ENCODE measurements at places on chromosomes 5 and 9.

DNA sequence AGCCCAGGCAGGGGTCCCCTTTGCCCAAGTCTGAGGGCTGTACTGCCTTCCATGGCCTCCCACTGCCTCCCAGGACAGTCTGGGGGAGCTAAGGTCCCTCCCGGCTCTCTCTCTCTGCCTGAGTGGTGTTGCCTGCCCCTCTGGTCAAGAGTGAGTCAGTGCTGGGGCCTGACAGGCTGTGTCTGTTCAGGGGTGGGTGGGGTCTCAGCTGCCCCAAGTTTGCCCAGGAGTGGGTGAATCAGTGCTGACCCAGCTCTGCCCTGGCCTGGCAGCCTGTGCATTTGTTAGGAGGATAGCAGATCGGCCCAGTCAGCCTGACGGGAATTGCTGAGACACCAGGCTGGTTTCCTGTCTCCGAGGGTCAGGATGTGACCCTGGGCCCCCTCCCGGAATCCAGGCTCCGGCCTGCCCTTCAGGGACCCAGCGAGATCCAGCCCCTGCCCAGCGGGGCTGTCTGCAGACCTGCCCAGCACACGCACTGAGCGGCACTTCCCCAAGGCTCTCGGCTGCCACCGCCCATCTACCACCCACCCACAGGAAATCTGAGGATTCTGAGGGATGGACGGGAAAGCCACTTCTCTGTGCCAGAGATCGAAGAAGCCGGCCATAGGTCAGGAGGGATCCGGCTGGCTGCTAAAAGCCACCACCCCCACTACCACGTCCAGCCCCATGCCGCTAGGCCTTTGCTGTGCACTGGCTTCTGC lies 15.9 kb downstream of the ENG start:
- DNase-seq, result peak; percentile 97

DNA sequence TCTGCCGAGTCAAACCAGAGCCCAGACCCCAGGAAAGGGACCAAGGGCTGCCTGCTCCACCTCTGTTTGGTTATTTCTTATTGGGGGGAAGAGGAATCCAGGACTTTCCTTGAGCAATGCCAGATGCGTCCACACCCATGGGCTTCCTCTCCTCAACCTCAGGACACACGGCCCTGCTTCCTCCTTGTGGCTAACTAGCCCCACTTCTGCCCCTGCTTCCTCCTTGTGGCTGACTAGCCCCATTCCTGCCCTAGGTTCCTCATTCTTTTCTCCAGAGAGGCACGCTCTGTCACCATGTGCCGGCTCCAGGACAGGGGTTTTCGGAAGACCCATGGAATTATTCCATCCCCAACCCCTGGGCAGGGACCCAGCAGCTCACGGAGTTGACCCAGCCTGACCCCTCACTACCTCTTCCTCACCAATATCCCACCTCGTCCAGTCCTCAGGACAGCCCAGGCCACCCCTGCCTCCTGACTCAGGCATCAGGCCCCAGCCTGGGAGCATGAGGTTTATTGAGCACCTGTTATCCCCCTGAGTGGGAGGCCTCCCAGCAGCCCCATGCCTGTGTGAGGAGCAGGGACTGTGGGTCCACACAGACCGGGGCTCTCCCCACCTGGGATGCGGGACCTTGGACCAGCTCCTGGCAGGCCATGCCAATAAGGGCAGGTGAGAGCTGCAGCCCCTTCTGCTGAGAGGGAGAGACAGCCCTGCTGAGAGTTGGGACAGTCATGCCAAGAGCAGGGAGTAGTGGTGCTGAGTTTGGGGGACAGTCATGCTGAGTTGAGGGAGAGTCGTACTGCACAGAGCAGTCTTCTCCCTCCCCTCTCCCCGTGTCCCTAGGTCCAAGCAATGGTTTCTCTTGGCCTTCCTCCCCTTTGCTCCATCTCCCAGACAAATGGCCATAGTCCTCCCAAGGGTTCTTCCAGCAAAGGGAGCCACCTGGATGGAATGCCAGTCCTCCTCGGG lies 11.8 kb upstream of the FCN1 start:
- DNase-seq, result no peak

GRCh38 chr9:129232839-129233591 lies 55.0 kb upstream of the IER5L start:
- no peak for DNase-seq

DNA sequence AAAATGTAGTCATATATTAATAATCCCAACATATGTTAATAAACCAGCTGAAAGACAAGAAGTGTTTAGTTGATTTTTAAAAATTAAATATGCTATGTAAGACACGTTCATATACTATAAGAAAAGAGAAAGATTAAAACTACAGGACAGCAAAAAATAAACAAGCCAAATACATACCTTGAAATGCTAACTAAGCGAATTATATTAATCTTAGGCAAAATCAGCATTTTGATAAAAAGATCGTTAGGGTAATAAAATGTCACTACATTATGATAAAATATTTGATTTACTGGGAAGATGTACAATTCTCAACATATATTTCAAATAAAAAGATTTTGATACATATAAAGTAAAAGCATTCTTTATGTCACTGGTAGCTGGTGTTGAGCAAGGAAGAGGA lies 938.3 kb downstream of the PTPRD start:
- DNase-seq, result no peak

GRCh38 chr5:68282001-68282400 lies 66.4 kb downstream of the PIK3R1 start:
- no peak for DNase-seq

- peak; percentile 52 for DNase-seq
These were observed 64.0 kb downstream of the RETREG1 start for GRCh38 chr5:16552666-16553343.

DNA sequence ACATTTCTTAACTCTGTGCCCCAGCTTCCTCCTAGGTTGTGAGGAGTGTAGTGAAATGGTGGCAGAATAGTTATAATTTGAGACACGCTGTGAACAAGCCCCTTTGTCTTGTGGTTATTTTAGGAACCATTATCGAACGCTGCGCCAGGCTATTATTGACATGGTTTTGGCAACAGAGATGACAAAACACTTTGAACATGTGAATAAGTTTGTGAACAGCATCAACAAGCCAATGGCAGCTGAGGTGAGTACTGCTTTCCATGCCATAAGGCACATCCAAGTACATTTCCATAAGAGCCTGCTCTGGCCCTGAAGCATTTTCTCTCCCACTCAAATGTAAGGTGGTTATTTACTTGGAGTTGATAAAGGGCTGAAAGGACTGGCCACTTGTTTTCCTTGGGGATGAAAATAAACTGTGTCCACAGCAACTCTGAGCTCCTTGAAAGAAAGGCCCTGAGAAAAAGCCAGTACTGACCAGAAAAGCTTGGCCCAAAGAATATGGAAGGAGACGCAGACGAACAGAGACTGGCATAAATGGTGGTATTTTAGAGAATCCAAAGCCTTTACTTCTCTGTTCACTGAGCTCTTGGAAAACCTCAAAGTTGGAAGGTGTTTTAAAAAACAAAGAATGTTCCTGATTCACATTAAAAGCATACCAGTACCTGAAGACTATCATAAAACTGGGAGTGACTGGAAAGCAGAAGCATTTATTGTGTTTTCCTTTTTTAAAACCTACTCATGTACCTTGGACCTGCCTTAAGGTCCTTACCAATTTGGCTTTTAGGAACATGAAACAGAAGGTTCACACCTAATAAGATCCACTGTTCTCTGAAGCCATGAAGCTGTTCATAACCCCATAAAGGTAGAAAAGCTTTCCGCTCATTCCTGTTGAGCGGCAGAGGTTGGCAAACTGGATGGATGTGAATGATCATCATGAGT lies 72.2 kb downstream of the WDR41 start:
- DNase-seq, result no peak

DNA sequence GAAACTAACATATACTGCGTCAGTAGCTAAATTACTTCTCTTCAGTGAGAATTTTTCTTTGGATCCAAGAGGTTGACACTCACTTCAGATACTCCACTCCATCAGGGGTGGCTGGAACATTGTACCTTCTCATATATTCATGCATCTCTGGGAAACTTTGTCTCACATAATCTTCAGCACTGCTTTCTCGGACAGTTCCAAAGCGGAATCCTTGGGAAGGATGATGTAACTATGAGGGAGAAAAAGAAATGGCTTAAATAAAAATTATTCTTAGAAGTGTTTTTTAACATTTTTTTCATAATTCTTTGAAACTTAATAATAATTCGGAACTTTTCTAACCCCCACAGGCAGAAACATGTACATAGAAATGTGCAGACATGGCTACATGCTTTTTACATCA lies 33.4 kb upstream of the PPP3R2 start:
- no peak for DNase-seq

All from endothelial cell of umbilical vein (primary cell).